ENCODE measurements at places on chromosomes 13 and 19.

GRCh38 chr19:6248844-6249243 lies 30.9 kb downstream of the MLLT1 start:
- DNase-seq, result no peak

- DNase-seq, result no peak
Observed at GRCh38 chr13:101455863-101456262, 3.4 kb downstream of the ITGBL1 start.

DNA sequence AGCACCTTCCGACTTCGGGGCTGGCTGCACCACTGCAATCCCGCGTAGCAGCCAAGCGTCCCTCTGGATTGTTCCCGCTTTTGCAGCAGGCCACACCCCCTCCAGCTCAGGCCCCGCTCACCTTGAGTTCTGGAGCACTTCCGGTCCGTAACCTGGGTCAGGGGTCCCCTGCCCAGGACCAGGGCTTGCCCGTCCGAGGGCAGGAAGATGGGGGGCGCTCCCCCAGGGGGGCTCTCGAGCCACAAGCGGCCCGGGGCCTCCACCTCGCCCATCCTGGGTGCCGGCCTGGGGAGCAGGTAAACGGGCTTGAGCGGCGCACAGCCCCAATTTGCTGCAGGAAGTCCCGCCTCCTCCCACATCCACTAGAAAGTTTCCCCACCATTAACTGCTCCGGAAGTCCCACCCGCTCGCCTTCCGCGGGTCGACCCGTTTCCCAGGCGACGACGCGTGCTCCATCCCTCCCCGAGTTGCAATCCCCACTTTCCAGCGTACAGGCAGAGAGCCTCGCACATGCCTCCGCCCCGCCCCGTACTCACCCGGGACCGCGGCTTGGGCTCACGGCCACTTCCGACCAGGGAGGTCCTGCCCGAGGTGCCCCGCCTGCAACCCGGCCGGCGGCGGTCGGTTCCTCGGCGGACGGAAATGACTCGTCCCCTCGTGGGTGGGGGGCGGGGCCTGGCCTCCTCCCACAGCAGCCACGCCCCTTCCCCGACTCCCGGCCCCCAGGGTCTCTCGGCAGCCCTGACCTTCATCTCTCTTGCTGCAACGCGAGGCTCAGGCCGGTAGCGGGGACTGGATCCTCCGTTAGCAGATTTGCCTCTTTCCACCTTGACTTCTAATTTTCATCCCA lies at the start of gene PNKP:
Gene PNKP (minus strand): TSS at position 644 of the 850 bp plus-strand sequence. CDS start 372 bp downstream, at position 272.
- DNase-seq, result peak; percentile 93

- no peak for DNase-seq
Observed at GRCh38 chr13:23605831-23606230, 35.6 kb downstream of the TNFRSF19 start.

DNA sequence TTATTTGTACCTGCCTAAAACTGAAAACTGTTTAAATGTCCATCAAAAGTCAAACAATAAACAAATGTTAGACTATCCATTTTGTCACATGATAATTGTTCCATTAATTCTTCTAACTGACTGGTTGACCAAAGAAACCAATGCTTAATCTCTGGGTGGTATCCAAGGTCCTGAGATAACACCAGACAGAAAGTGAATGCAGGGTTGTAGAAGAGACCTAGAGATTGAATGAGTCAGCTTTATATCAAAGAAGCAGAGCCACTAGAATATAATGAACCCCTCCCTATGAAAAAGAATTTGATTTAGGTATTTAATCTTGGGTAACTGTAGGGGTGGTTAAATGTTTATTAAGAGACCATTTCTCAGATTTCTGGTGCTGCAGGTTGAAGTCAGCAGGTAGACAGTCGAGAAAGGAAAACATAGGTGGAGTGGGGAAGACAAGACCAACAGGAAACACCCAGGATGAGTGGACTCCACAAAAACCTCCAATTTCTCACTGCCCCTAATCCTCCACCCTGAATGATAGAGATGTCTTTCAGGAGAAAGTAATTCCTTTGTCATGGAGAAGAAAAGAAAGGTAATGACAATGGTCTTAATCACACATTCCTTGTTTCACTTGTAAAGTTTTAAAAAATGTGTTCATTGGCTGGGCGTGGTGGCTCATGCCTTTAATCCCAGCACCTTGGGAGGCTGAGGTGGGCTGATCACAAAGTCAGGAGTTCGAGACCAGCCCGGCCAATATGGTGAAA lies 536.4 kb downstream of the IRS2 start:
- no peak for DNase-seq

GRCh38 chr13:47147812-47148119 lies 250.9 kb upstream of the HTR2A start:
- DNase-seq, result no peak

- DNase-seq, result no peak
Observed at GRCh38 chr13:99647596-99647985, 146.3 kb downstream of the TM9SF2 start.

- DNase-seq, result no peak
Observed at GRCh38 chr19:39481676-39482075, 1.0 kb downstream of the TIMM50 start.

- DNase-seq, result no peak
Observed at GRCh38 chr19:42831221-42832019, 48.1 kb downstream of the PSG1 start.

DNA sequence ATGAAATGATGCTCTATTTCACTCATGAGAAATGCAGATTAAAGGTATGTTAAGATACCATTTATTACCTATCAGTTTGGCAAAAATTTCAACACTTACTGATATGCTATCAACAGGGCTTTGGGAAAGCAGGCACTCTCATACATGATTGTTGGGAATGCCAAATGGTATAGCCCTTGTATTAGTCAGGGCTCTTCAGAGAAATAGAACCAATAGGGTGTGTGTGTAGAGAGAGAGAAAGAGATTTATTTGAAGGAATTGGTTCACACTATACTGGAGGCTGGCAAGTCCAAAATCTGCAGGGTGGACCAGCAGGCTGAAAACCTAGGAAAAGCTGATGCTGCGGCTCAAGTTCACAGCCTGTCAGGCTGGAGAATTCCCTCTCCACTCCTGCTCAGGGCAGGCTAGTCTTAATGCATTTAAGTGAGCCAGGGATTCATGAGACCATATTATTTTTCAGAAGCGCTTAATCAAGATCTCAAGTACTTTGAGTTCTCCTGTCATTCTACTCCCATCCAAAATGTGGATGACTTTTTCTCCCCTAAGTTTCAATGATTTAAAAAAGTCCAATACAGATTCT lies 72.4 kb downstream of the NHLRC3 start:
- DNase-seq, result no peak

DNA sequence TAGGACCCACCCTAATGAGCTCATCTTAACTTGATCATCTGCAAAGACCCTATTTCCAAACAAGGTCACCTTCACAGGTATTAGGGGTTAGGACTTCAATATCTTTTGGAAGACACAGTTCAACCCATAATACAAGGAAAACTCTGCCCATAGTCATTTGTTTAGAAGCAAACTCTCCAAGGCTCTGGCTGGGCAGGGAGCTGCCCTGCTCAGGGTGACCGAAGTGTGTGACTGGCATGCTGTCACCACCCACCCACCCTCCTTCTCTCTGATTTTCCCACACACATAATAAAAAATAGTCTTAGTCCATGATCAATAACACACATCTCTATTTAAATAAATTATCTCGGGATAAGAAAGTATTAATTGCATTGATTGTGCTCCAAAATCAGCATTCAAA lies 161.1 kb downstream of the KCTD15 start:
- DNase-seq, result no peak

DNA sequence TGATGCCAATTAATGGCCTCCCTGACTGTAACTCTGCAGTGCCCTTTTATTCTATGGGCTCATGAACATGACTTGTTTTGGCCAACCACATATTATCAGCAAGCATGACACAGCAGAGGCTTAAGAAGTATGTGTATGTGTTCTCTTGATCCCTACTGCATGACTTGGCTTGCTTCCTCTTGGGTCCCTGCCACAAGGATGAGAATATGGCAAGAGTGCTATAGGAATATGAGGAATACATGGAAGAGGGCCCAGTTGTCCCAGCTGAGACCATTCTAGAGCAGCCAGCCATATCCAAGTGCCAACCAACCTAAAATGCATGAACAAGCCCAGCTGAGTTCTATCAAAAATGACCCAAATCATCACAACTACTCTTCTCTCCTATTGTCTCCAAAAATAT lies 576.7 kb upstream of the PCDH9 start:
- no peak for DNase-seq

DNA sequence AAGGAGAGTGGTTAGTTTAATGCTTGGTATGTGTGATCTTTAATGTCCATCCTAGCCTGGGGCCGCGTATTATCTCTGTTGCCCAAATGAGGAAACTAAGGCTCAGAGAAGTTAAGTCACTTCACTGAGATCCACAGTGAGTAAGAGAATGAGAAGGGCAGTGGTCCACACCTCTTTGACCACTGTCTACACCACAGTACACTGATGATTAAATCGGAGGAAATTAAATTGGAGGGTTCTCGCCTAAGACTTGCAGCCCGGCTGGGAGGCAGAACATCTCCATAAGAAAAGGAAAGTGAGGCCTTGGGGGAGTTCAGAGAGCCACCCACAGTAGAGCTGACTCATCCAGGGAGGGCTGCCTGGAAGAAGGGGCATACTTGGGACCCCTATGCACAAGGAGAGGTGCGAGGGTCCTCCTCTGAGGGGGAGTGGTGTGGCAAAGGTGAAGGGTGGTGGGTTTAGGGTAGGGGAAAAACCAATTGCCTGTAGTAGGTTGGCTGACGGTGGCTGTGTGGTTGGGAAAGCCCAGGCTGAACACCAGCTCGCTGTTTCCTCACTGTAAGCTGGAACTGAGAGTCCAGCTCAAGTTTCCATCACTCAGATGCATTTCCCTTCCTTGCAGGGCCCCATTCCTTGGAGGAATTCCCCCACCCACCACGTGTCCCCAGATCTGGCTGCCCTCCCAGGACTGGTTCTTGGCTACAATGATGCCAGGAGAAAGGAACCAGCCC lies 15.0 kb upstream of the DHRS12 start:
- DNase-seq, result no peak

GRCh38 chr13:72165276-72165675 lies 298.3 kb upstream of the DACH1 start:
- no peak for DNase-seq

DNA sequence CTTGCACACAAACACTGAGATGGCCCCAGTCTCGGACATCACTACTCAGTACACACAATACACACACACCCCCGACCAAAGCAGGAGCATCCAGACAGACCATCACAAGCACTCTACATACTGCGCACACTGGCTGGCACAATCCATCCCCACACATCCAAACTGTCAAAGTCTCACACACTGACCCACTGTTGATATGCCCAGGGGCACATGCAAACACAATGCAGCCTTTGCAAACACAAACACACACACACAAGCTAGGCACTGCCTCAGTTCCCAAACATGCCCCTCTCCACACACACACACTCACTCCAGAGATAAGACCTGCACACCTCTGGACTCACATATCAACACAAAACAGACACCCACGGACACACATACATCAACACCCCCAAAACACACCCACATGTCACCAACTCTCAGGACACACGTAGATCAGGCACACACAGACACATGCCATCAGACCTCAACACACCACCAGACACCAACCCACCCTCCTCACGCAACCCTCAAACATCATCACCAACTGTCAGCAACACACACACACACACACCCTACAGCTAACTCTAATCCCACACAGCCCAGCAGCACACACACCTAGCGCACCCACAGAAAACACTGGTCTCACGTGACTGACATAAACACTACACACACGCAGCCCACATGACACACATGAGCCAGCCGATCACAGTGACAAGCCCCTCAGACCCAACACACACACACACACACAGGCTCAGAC lies 1.9 kb downstream of the BBC3 start:
- DNase-seq, result peak; percentile 40

DNA sequence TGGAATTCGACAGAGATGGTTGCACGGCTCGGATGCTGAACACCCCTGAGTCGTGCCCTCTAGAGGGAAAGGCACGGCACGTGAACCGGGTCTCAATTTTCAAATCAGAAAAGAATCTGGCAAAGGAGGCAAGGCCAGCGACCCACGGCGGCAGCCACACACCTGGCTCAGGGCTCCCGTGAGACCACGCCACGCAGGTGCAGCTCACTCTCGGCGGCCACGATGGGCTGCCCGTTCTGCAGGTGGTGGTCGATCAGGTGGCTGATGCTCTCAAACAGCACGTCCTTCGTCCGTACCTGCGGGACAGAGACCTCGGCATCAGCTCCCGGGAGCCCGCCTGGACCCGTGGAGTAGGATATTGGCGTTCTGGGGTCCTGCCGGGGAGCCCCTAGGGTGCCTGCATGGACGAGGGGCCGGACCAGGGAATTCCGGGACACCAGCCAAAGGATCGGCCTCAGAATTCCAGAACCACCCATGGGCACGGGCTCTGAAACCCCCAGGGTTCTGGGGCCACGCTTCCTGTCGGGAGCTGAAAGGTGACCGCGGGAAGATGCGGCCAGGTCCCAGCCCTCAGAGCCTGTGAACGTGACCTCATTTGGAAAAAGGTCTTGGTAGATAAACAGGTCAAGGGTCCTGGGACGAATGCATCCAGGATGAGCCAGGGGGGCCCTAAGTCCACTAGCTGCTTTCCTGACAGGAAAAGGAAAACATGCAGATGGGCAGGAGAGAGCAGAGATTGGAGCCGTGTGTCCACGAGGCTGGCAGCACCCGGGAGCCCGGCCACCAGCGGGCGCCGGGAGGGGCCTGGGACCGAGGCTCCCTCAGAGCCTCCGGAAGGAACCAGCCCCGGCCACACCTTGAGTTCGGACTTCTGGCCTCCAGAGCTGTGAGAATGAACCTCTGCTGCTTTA lies 10.1 kb upstream of the C2CD4C start:
- no peak for DNase-seq

DNA sequence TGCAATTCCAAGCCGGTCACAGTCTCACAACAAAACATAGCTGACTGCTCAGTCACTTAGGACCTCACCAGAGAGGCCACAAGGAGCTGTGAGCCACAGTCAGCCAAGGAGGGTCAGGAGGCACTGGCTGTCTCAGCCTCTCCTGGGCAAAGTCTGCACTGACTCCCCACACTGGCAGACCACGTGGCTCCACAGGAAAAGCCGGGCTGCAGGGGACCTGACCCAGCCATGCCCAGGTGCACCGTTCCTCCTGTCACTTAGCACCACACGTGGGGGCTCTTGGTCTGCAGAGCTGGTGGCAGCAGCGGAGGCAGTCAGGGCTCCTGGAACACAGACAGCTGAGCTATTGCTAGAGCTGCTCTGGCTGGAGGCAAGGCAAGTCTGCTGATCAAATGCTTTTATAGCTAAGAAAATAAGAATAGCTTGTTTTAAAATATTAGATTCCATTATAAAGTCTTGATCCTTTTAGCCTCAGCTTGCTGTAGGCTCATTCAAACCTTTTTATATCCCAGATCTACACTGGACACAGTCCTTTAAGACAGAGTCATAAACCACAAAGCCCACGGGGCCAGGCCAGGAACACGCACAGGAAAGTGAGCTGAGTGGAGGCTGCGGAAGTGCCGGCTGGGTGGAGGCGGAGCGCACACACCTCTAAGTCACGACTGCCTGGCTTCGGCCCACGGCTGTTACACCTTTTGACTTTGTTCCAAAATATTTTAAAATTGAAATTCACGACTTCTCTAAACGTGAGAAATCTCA lies 744.1 kb downstream of the UQCRFS1 start:
- peak; percentile 48 for DNase-seq

- no peak for DNase-seq
Observed at GRCh38 chr19:32018014-32018413, 327.4 kb upstream of the ZNF507 start.

Data from neural progenitor cell (in vitro differentiated cells).